GM12892 (cell line): ENCODE measurements at places on chromosomes 12 and 14.

DNA sequence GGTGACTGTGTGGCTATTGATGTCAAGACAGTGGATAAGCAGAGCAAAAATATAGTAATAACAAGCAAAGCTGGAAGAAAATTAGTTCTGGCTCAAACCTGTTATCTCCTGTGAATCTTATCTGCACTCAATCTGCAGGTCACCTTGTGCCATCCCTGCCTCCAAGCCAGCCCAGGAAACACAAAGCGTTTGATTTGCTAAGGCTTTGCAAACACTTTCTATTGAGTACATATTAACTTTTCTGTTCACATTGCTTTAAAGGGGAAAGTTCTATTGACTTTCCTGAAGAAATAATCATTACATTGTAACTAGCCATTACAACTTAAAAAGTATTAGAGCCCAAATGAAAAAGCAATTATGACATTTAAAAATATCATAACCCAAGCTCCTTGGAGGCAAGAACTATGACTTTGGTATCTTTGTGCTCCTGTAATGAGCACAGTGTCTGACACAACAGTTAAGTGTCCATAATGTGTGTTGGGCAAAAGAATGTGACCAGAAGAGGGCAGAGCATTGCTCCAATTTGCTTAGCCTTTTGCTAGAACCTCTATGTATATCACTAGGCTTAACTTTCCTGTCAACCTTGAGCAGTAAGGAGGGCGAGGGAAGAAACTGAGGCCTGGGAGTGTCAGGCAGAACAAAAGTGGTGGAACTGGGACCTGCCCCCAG lies 24.7 kb downstream of the SERPINA3 start:
- DNase-seq: no peak

- no peak for DNase-seq
Measured at GRCh38 chr12:40439771-40440492, 215.1 kb downstream of the LRRK2 start.

GRCh38 chr12:132521712-132522292 lies 31.9 kb downstream of the FBRSL1 start:
- DNase-seq: no peak

DNA sequence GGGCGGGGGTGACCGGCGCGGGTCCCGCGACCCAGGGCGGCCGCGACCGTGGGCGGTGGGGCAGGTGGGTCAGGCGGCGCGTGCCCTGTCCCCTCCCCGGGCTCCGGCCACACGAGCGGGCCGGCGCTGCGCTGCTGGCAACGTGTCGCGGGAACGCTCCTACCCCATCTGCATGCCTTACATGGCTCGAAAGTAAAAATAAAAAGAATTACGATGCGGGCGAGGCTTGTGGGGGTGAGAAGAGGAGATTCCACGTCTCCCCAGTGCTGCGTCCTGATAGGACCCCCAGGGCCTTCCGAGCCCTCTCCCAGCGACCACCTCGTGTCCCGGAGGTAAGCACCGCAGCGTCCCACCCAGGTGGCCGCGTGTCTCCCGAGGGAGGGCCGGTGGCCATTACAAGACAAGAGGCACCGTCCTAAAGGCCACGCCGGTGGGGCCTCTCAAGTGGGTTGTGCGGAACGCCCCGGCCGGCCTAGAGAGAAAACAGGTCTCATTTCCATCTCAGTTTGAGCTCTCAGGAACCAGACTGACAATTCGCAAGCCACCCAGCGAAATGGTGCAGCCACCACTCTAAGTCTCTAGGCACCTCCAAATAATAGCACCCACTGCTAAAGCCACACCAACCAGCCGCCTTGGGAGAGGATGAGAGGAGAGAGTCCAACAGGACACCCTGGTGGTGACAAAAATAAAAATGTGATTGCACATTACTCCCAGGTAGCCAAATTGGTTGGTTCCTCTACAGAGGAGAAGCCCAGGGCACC lies 612 bp upstream of the FOXN3 start:
- peak; percentile 39 for DNase-seq

DNA sequence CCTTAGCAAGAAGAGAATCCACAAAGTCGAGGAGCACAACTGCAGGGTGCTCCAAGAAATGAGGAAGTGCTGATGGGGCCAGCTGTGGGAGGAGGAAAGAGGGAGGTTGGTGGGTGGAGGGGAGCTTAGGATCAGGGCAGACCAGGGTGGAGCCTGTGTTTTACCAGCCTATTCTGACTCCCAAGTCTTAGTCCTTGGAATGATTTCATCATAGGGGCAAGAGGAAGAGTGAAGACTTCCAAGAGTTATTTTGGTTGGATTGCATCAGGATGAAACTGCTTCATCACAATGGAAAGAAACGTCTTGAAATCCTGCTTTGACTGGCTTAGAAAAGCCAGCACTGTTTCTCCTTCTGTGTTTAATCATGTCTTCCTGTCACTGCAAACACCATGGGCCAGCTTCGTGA lies 194.0 kb downstream of the DPF3 start:
- no peak for DNase-seq

- no peak for DNase-seq
Measured at GRCh38 chr12:89250636-89251035, 101.7 kb downstream of the DUSP6 start.

DNA sequence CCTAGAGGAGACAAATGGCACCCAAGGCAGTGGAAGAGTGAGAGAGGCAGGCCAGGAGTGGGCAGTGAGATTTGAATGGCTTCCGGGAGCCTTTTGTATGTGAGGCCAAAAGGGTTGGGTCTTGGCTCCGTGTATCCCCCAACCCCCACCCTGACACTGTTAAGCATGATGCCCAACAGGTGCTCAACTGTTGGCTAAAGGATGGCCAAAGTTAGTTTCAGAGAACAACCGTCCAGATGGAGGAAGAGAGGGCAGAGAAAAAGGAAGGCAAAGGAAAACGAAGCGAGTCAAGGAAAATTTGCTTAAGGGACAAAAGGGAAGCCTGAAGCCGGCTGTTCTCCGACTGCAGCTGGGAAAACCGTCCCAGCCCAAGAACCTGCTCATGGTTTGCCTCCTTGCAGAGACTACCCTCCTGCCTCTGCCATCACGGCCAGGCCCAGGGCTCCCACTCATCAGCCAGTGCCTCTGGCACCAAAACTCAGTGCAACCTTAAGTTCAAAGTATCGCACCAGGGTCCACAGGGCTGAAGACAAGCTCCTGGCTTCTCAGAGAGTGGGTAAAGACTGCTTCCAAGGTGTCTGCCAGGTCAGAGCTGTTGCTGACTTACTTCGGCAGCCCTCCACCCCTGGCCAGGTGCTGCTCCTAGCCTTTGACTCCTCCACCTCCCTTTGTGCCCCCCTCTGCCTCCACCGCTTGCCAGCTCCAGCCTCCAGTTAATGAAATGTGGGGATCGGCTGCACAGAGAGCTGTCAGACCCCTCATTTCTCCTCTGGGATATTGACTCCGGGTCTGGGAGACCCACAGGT lies 4.2 kb upstream of the C1QL4 start:
- DNase-seq: no peak

- no peak for DNase-seq
Measured at GRCh38 chr12:129550353-129550752, 353.5 kb downstream of the TMEM132D start.

GRCh38 chr12:98344046-98344930 lies 171.1 kb upstream of the TMPO start:
- no peak for DNase-seq

GRCh38 chr12:56029666-56030293 lies 8.9 kb downstream of the IKZF4 start:
- DNase-seq: peak; percentile 36
